Osteocyte (in vitro differentiated cells): ENCODE measurements at places on chromosomes 2 and 18. TPM values are rescaled to one million over a fixed set of nuclear protein-coding genes. Genes with fewer than 3 reads are reported as not detected.
A peak's percentile ranks its signal among the peaks of the same experiment; 100 is the strongest.

The C2orf80 gene
- total RNA-seq: not detected in 2 replicates

The GULP1 gene
- total RNA-seq: 36.7 and 44.2 TPM in 2 replicates

The LYG1 gene
- 1.1 and 1.8 TPM in 2 replicates for total RNA-seq

The DSC3 gene
- total RNA-seq: 5.6 and 5.8 TPM in 2 replicates

The DSC1 gene
- total RNA-seq: not detected in 2 replicates

The MLPH gene
- 21.0 and 22.5 TPM in 2 replicates for total RNA-seq

The AMER3 gene
- total RNA-seq: not detected in 2 replicates

- H3K4me1 ChIP-seq: no peaks in the 10 kb centered on the region
- no peak overlapping the region for H3K27ac ChIP-seq
- H3K27me3 ChIP-seq: no peaks in the 10 kb centered on the region
Observed at GRCh38 chr2:148971547-148971946, 67.0 kb upstream of the LYPD6B start.

- H3K27me3 ChIP-seq: no peaks in the 10 kb centered on the region
- peaks cover 17% of the 10 kb centered on the region for H3K4me1 ChIP-seq
- H3K36me3 ChIP-seq: peaks cover 25% of the 10 kb centered on the region
- H3K27ac ChIP-seq: peak overlapping the region; percentile 47
- no peak for DNase-seq
- no peak overlapping the region for H3K4me3 ChIP-seq
Observed at GRCh38 chr2:96626553-96626942, 11.6 kb downstream of the KANSL3 start.

DNA sequence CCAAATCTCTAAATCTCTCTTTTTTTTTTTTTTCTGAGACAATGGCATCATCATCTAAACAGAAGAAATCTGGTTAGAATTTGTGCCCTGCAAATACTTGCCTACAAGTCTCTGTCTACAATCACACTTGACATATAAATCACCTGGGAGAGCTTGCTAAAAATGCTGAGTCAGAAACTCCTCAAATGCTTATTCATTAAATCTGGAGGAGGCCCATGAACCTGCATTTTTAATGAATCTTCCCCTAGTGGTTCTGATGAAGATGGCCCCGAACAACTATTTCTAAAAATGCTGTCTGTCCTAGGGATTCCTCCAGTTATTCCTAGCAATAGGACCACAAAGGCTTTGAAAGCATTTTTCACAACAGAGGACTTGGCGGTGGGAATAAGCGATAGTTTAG lies 1.6 kb upstream of the CSRNP3 start:
- H3K4me3 ChIP-seq: no peak overlapping the region
- H3K27ac ChIP-seq: no peak overlapping the region
- DNase-seq: no peak
- peaks cover 12% of the 10 kb centered on the region for H3K4me1 ChIP-seq
- H3K36me3 ChIP-seq: no peaks in the 10 kb centered on the region

- no peak for DNase-seq
- no peak overlapping the region for H3K4me3 ChIP-seq
- H3K4me1 ChIP-seq: peaks cover 45% of the 10 kb centered on the region
- no peaks in the 10 kb centered on the region for H3K27me3 ChIP-seq
- H3K36me3 ChIP-seq: peaks cover 12% of the 10 kb centered on the region
- H3K27ac ChIP-seq: no peak overlapping the region
Observed at GRCh38 chr2:157845081-157845480, 31.0 kb downstream of the ACVR1 start.

GRCh38 chr2:172079838-172080640 lies 5.3 kb upstream of the DLX1 start:
- no peak overlapping the region for H3K4me3 ChIP-seq
- H3K27ac ChIP-seq: no peak overlapping the region
- H3K36me3 ChIP-seq: peaks cover 4% of the 10 kb centered on the region
- DNase-seq: no peak

DNA sequence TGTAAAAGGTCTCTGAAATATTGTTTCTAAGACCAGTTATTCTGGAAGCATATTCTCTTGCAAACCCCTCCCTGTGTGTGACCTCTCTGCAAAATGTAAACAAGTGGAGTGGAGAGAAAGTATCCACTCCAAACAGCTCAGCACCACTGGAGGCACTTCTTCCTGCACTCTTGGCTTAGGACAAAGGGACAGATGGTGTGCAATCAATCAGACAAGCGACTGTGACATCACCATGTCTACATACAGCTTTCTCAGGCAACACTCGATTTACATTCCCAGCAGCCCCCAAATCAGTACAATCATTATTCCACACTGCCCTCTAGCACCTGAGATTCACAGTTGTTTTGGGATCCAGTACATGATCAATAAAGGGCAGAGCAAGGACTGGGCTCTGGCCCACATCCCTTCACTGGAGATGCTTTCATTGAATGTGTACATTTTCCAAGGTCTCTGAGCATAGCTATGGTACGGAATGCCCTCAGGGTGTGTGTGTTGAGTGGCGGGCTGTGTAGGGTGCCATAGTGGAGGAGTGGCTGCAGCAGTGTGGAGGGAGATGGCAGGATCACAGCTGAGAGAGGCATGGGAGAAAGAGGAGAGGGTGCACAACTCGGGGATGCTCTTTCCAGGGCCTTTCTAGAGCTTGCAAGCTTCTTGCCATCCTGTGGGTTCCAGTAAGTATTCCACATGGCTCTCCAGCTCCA lies 311.8 kb upstream of the ST6GAL2 start:
- H3K4me1 ChIP-seq: peaks cover 2% of the 10 kb centered on the region
- no peak for DNase-seq
- no peaks in the 10 kb centered on the region for H3K36me3 ChIP-seq
- no peak overlapping the region for H3K27ac ChIP-seq

DNA sequence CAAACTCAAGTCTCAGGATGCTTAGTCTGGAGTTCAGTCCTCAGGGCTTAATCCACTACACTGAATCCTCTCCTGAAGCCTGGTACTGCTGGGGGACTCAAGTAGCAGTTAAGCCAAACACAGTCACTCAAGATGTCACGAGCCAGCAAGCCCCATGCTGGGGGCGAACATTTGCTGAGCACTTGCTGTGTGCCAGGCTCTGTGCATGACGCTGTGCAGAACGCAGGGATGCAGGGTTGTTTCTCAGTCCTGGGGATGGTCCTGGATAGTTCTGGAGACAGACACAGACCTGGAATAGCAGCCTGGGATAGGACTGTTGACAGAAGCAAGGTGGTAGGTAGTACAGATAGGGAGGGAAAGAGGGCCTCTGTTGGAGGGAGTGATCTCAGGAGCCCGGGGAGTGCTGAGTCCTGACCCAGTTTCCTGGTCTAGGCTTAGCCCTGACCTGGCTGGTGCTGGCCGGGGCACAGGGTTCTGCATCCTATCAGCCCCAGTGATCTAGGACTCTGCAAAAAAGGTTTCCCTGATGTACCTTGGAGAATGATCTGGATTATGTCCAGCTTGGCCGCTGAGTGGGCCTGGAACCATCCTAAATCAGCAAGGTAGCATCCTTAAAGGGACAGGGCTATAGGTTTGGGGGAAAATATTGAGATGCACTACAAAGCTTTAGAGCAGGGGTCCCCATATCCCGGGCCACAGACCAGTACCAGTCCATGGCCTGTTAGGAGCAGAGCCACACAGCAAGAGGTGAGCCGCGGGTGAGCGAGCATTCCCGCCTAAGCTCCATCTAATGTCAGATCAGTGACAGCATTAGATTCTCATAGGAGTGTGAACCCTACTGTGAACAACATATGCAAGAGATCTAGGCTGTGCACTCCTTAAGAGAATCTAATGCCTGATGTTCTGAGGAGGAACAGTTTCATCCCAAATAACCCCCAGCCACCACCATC lies 54.7 kb upstream of the OTOF start:
- no peak overlapping the region for H3K4me3 ChIP-seq
- no peak for DNase-seq
- no peaks in the 10 kb centered on the region for H3K36me3 ChIP-seq
- H3K27me3 ChIP-seq: peaks cover 9% of the 10 kb centered on the region

DNA sequence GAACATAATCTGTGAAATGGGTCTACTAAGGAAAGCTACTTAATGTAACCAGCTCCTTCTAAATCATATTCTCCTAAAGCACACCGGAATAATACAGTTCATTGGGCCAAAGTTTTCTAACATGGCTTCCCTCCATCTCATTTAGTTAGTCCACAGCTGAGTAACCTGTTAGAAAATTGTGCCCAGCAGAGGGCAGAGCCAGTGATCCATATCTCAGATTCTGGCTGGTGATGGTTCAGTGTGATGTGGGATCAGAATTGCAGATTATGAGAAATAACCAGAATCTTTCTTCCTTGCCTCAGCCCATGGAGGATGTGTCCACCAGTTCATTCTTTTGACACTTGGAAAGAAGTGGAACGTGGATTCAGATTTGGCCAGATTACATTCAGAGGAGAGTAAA lies 9.4 kb upstream of the CTLA4 start:
- no peak for DNase-seq
- no peak overlapping the region for H3K27ac ChIP-seq
- no peaks in the 10 kb centered on the region for H3K36me3 ChIP-seq
- no peaks in the 10 kb centered on the region for H3K4me1 ChIP-seq
- H3K27me3 ChIP-seq: peaks cover 49% of the 10 kb centered on the region
- no peak overlapping the region for H3K4me3 ChIP-seq

GRCh38 chr2:71333619-71334018 lies 2.0 kb downstream of the ZNF638 start:
- no peak for DNase-seq
- H3K27me3 ChIP-seq: no peaks in the 10 kb centered on the region
- peak overlapping the region; percentile 1 for H3K27ac ChIP-seq
- H3K4me1 ChIP-seq: peaks cover 48% of the 10 kb centered on the region
- H3K4me3 ChIP-seq: peak overlapping the region; percentile 100

- DNase-seq: no peak
- no peaks in the 10 kb centered on the region for H3K4me1 ChIP-seq
- no peaks in the 10 kb centered on the region for H3K27me3 ChIP-seq
- peaks cover 11% of the 10 kb centered on the region for H3K36me3 ChIP-seq
- no peak overlapping the region for H3K27ac ChIP-seq
- no peak overlapping the region for H3K4me3 ChIP-seq
Observed at GRCh38 chr2:240611601-240612210, 13.6 kb upstream of the GPR35 start.

GRCh38 chr2:181072486-181073235 lies 92.3 kb downstream of the UBE2E3 start:
- DNase-seq: no peak
- no peaks in the 10 kb centered on the region for H3K4me1 ChIP-seq
- H3K36me3 ChIP-seq: no peaks in the 10 kb centered on the region
- H3K4me3 ChIP-seq: no peak overlapping the region
- peak overlapping the region; percentile 14 for H3K27ac ChIP-seq

- peaks cover 2% of the 10 kb centered on the region for H3K4me1 ChIP-seq
- H3K36me3 ChIP-seq: no peaks in the 10 kb centered on the region
- H3K27me3 ChIP-seq: no peaks in the 10 kb centered on the region
- no peak overlapping the region for H3K27ac ChIP-seq
- DNase-seq: no peak
- no peak overlapping the region for H3K4me3 ChIP-seq
Observed at GRCh38 chr18:11516751-11517503, 92.5 kb upstream of the SLC35G4 start.

DNA sequence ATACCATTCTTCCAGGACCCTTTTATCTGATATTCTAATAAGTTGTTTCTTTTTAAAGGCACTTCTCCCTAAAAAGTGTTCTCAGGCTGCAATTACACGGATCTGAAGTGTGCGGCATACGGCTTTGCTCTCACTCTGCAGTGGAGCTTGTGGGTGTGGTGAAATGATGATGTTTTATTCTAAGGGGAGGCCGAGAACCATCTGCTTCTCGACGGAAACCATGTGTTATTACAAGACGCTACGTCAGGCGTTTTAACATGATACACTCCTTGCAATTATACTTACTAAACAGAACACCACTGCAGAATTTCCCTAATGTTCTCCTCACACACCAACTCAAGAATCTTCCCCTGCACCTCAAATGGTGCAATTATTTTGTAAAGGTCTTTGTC lies 34.9 kb upstream of the CTDP1 start:
- H3K36me3 ChIP-seq: no peaks in the 10 kb centered on the region
- no peak overlapping the region for H3K27ac ChIP-seq
- H3K4me1 ChIP-seq: peaks cover 7% of the 10 kb centered on the region
- peaks cover 26% of the 10 kb centered on the region for H3K27me3 ChIP-seq

DNA sequence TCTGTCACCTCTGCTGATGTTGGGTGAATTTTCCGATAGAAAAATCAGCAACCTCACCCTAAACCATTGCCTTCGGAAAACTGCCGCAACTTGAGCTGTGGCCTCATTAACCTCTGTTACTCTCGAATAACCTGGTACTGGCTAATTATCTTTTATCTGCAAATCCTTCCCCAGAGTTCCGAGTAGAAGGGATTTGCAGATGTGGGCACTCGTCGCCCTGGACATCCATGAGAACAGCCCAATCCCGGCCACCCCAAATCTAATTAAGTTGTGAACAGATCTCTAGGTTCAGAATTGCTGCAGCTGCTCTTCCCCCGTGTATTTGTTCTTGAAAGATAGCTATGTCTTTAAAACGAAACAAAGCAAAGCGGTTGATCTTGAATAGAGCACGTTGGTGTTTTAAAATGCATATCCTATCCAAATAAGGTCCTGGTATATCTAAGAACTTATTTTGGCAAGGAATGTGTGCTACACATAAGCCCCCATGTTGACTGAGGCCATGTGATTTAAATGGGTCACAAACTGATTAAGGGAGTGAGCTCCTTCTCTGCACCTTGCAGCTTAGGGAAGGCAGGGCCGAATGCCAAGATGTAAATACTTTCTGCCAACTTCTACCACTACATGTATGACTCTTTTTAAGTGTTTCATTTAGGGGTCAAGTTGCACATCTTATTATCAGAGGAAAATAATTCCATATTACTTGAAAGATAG lies 88.2 kb downstream of the MTCL1 start:
- H3K4me1 ChIP-seq: peaks cover 69% of the 10 kb centered on the region
- peak overlapping the region; percentile 84 for H3K27ac ChIP-seq
- no peak overlapping the region for H3K4me3 ChIP-seq
- peaks cover 19% of the 10 kb centered on the region for H3K36me3 ChIP-seq
- no peak for DNase-seq
